Chondrocyte (in vitro differentiated cells): ENCODE measurements at places on chromosomes 5 and 9.

GRCh38 chr5:79133121-79133656 is 21.6 kb downstream of the BHMT start:
- peak overlapping the region; percentile 99 for H3K27ac ChIP-seq
- H3K4me1 ChIP-seq = peaks cover 15% of the 10 kb centered on the region
- DNase-seq = no peak
- H3K27me3 ChIP-seq = no peaks in the 10 kb centered on the region
- no peaks in the 10 kb centered on the region for H3K36me3 ChIP-seq

DNA sequence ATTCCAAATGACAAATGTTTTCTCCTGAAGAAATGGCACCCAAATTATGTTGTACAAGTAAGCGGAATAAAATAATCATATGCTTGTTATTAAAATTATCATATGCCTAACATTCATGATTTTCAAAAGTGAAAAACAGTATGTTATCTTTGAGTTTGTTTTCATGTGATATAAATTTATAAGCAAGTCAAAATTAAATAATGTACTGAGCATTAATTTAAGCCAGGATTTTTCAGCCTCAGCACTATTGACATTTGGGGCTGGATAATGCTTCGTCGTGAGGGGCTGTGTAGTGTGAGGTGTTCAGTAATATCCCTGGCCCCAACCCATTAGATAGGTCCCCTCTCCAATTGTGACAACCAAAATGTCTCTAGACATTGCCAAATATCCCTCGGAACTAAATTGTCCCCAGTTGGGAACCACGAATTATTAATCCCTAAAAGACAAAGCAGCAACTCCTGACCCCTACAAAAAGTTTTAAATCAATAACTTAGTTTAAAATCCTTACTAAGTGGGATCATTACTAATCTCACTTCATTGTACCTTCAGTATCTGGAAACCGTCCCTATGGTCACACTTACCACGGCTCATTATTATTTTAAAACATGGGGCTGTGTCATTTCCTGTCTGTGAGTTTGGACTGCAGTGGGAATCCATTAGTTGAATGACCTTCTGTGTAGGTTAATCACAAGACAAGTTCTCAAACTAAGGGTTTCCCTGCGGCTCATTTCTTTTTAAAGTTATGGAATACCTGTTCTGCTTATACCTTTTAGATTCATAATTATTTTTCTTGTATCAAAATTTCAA is 1.3 kb upstream of the NNT start:
- DNase-seq = no peak
- H3K4me1 ChIP-seq = peaks cover 34% of the 10 kb centered on the region
- H3K27me3 ChIP-seq = no peaks in the 10 kb centered on the region
- H3K27ac ChIP-seq = peak overlapping the region; percentile 96

GRCh38 chr5:19903611-19904010 is 84.4 kb downstream of the CDH18 start:
- H3K36me3 ChIP-seq = no peaks in the 10 kb centered on the region
- no peaks in the 10 kb centered on the region for H3K4me1 ChIP-seq
- H3K4me3 ChIP-seq = no peak overlapping the region
- DNase-seq = no peak

GRCh38 chr5:157130925-157131324 is 11.7 kb downstream of the MED7 start:
- no peaks in the 10 kb centered on the region for H3K4me1 ChIP-seq
- no peak overlapping the region for H3K27ac ChIP-seq
- no peak overlapping the region for H3K4me3 ChIP-seq
- H3K36me3 ChIP-seq = no peaks in the 10 kb centered on the region
- DNase-seq = no peak

DNA sequence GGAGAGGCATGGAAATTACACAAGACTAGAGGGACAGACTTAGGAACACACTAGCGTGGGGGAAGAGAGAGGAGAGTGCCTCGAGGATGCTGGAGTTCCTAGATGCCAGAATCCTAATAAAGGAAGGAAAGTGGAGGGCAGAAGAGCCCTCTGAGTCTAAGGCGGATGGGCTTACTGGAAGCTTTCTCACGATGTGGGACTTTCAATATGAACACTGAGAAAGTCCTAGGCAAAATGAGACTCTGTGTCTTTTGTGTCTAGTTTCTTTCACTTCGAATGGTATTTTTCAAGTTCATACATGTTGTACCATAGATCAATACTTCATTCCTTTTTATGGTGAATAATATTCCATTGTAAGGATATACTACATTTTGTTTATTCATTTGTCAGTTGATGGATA is 239.4 kb downstream of the NSG2 start:
- H3K4me3 ChIP-seq = no peak overlapping the region
- H3K27ac ChIP-seq = no peak overlapping the region
- peaks cover 2% of the 10 kb centered on the region for H3K36me3 ChIP-seq
- peaks cover 48% of the 10 kb centered on the region for H3K27me3 ChIP-seq
- no peak for DNase-seq

GRCh38 chr9:20726144-20726543 is 42.1 kb downstream of the FOCAD start:
- H3K4me1 ChIP-seq = peaks cover 39% of the 10 kb centered on the region
- no peak for DNase-seq
- no peaks in the 10 kb centered on the region for H3K27me3 ChIP-seq
- H3K36me3 ChIP-seq = peaks cover 13% of the 10 kb centered on the region
- no peak overlapping the region for H3K27ac ChIP-seq

GRCh38 chr5:11734369-11734768 is 169.9 kb downstream of the CTNND2 start:
- H3K4me3 ChIP-seq = no peak overlapping the region
- no peaks in the 10 kb centered on the region for H3K36me3 ChIP-seq
- no peaks in the 10 kb centered on the region for H3K4me1 ChIP-seq
- H3K27me3 ChIP-seq = no peaks in the 10 kb centered on the region
